ENCODE measurements at places on chromosomes 3 and 15.

GRCh38 chr15:73681063-73681462 lies 3.1 kb upstream of the CD276 start:
- DNase-seq: no peak

GRCh38 chr15:42131826-42132806 lies 24.3 kb downstream of the PLA2G4F start:
- DNase-seq: peak; percentile 40

- no peak for DNase-seq
Observed at GRCh38 chr3:29412110-29412509, 131.2 kb downstream of the RBMS3 start.

- DNase-seq: no peak
Observed at GRCh38 chr15:68582236-68582635, 3.4 kb downstream of the CORO2B start.

GRCh38 chr3:176430244-176431037 lies 766.8 kb downstream of the TBL1XR1 start:
- DNase-seq: peak; percentile 79

- DNase-seq: no peak
Observed at GRCh38 chr3:29153811-29154210, 127.1 kb upstream of the RBMS3 start.
